A375 (cell line): ENCODE measurements at places on chromosomes 4 and X. TPM values are rescaled to one million over a fixed set of nuclear protein-coding genes. Genes with fewer than 3 reads are reported as not detected.

PRDM5 gene
- total RNA-seq, result 2.1 and 3.2 TPM in 2 replicates

CCDC120 gene
- 0.48 and 0.83 TPM in 2 replicates for total RNA-seq

RAB40AL gene
- 0.13 and 0.94 TPM in 2 replicates for total RNA-seq

TCEAL5 gene
- not detected in 2 replicates for total RNA-seq

GAGE12J gene
- total RNA-seq, result 0.57 and 12.5 TPM in 2 replicates

HELT gene
- not detected in 2 replicates for total RNA-seq

AMOT gene
- 9.3 and 9.4 TPM in 2 replicates for total RNA-seq

CXCL11 gene
- total RNA-seq, result not detected in 2 replicates

F9 gene
- total RNA-seq, result not detected in 2 replicates

SYN1 gene
- 0.13 and 0.15 TPM in 2 replicates for total RNA-seq

F8 gene
- 0.58 and 3.5 TPM in 2 replicates for total RNA-seq

ADH4 gene
- not detected in 2 replicates for total RNA-seq

SFRP2 gene
- not detected in 2 replicates for total RNA-seq

RBM46 gene
- 0.32 and 0.53 TPM in 2 replicates for total RNA-seq

NPY5R gene
- total RNA-seq, result not detected in 2 replicates

TEX13B gene
- total RNA-seq, result not detected in 2 replicates

CXorf51A gene
- not detected in 2 replicates for total RNA-seq

ZNF630 gene
- 0.38 and 0.48 TPM in 2 replicates for total RNA-seq

CTPS2 gene
- 14.5 and 18.0 TPM in 2 replicates for total RNA-seq

PAGE1 gene
- total RNA-seq, result 3.6 and 7.5 TPM in 2 replicates

ZNF157 gene
- 0.04 and 0.11 TPM in 2 replicates for total RNA-seq

MAP7D2 gene
- total RNA-seq, result 0.03 TPM in 1 of 2 replicates, not detected in the other

ZDHHC15 gene
- total RNA-seq, result 0.05 TPM in 1 of 2 replicates, not detected in the other

MTMR8 gene
- total RNA-seq, result 0.26 and 0.82 TPM in 2 replicates

GAGE12F gene
- total RNA-seq, result not detected in 2 replicates

SMIM10L2A gene
- total RNA-seq, result 0.08 and 0.23 TPM in 2 replicates

CENPVL2 gene
- not detected in 2 replicates for total RNA-seq

GYPB gene
- total RNA-seq, result not detected in 2 replicates

CDX4 gene
- not detected in 2 replicates for total RNA-seq

AFP gene
- not detected in 2 replicates for total RNA-seq

H2BW2 gene
- not detected in 2 replicates for total RNA-seq

PRR32 gene
- not detected in 2 replicates for total RNA-seq

TCEAL6 gene
- not detected in 2 replicates for total RNA-seq

HSFX2 gene
- total RNA-seq, result not detected in 2 replicates

VCX gene
- total RNA-seq, result 20.4 and 20.5 TPM in 2 replicates

PASD1 gene
- 0.05 TPM in 1 of 2 replicates, not detected in the other for total RNA-seq

UGT2A1 gene
- total RNA-seq, result not detected in 2 replicates

CT45A5 gene
- total RNA-seq, result 105 and 135 TPM in 2 replicates

NPNT gene
- total RNA-seq, result 0.11 TPM in 1 of 2 replicates, not detected in the other

GPC4 gene
- 0.16 and 0.30 TPM in 2 replicates for total RNA-seq

ADGRL3 gene
- 5.0 and 5.6 TPM in 2 replicates for total RNA-seq

IL2 gene
- total RNA-seq, result not detected in 2 replicates

NUDT9 gene
- total RNA-seq, result 7.2 and 8.9 TPM in 2 replicates

TACR3 gene
- total RNA-seq, result 0.05 and 0.15 TPM in 2 replicates

HSD17B13 gene
- total RNA-seq, result 0.19 and 0.72 TPM in 2 replicates

REELD1 gene
- not detected in 2 replicates for total RNA-seq

NAT8L gene
- total RNA-seq, result 5.0 and 6.1 TPM in 2 replicates

FRAS1 gene
- 0.85 and 1.4 TPM in 2 replicates for total RNA-seq

SOX3 gene
- total RNA-seq, result not detected in 2 replicates

TMSB15B gene
- total RNA-seq, result 1.5 and 2.1 TPM in 2 replicates

HAUS3 gene
- 6.3 and 7.8 TPM in 2 replicates for total RNA-seq
